ENCODE measurements at places on chromosomes 11 and 22.

DNA sequence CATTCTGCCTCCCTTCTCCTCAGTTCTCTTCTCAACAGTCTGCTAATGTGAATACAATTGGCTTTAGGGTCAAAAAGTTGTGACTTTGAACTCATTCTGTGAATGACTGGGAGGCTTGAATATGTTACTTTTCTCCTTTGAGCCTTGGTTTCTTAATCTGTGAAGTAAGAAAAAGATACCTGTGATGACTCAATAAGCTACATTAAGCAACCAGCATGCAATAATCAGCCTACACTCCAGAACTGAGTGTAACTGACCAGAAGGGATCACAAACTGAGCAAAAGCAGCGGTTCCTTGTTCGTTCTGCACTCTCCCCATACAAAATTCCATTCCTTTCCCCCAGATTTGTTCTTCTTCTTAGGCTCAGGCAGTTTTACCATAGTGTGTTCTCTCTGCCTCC, 23.4 kb downstream of the ZNF202 start:
- no peak for DNase-seq

- no peak for DNase-seq
Measured at GRCh38 chr22:37708580-37709444, 12.0 kb downstream of the TRIOBP start.

- DNase-seq: no peak
Measured at GRCh38 chr11:36105743-36106581, 162.1 kb downstream of the LDLRAD3 start.

DNA sequence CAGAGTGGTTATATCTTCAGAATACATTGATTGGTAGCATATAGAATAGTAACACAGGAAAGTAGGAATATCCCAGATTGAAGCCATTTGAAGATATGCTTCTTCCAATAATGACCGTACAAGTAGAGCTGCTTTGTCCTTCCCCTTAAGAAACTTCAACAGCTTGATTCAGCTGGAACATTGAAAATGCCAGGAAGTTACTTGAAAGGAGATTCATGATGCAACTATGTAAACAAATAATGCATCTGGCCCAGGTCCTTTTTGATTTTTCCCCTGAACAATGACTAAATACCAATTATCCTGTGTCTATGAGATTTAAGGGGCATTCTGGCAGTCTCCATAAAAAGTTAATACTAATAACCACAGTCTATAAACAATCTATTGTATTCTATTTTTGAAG, 3.0 kb downstream of the DKK3 start:
- DNase-seq: no peak

DNA sequence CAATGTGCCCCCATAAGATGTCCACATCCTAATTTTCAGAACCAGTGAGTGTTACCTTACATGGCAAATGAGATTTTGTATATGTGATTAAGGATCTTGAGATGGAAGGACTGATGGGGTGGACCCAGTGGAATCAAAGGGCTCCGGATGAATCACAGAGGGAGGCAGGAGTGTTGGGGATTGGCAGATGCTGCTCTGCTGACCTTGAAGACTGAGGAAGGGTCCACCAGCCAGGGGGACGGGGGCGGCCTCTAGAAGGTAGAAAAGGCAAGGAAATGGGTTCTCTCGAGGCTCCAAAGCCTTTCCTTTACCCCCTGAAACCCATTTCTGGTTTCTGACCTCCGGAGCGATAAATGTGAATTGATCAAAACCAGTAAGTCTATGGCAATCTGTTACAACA, 18.8 kb downstream of the TMEM218 start:
- DNase-seq: no peak

- no peak for DNase-seq
Measured at GRCh38 chr22:48423481-48423911, 1404.2 kb downstream of the BRD1 start.

GRCh38 chr22:37193629-37194191, 5.7 kb upstream of the C1QTNF6 start:
- DNase-seq: no peak

- DNase-seq: no peak
Measured at GRCh38 chr22:36036167-36036624, 7.6 kb upstream of the RBFOX2 start.

- DNase-seq: no peak
Measured at GRCh38 chr22:19064354-19065054, 57.7 kb downstream of the DGCR2 start.

DNA sequence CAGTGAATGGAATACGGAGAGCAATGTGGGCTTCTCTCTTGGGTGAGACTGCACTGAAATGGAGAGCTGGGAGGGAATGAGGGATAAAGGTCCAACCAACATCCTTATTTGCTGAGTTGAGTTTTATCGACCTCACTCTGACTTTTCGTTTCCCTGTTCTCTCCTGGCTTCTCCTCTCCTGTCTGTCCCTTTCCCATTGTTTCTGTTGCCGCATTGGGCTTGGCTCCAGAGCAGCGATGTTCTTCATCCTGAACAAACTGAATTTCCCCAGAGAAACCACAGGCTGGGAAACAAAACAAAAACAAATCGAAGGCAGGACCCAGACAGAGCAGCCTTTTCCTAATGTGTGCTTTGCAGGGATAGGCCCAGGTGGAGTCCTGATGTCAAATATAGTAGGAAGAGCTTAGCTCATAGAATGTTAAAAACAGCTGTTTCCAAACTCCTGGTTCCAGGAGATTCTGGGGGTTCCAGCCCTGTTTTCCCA, 30.0 kb downstream of the MOV10L1 start:
- no peak for DNase-seq

DNA sequence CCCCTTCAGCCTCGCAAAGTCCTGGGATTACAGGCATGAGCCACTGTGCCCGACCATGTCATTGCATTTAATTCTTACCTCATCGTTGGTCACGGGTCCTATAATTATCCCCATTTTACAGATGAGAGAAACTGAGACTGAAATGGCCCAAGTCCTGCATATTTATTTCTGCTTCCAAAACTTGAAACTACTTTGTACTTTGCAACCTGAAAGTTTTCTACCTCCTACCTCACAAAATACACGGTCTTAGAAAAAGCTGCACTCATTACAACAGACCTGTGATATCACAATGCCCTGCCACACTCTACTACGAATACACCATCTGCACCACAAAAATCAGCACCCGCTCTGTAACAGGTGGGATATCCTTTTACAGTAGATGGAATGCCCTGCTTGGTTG, 189.1 kb downstream of the ADAMTS15 start:
- no peak for DNase-seq

- no peak for DNase-seq
Measured at GRCh38 chr22:28002181-28002700, 83.2 kb upstream of the PITPNB start.

- no peak for DNase-seq
Measured at GRCh38 chr11:119254239-119254638, 48.1 kb downstream of the CBL start.

GRCh38 chr22:46593211-46593681, 26.9 kb upstream of the GRAMD4 start:
- DNase-seq: no peak

DNA sequence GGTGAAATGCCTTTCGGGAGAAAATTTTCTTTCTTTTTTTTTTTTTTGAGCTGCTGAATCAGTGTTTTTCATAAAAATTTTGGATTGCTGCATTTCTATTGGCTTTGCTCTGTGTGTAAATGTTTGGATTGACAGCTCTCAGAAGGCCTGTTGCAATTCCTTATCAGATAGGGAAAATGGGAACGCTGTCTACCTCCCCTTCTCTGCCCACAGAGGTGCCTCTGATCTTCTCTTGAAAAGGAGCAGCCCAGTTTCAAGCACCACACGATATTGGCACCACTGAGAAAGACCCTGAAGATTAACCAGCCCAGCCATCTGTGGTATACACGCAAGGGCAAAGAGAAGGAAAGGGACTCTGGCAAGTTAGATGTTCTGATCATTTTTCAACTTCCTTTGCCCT, 1272.2 kb downstream of the LRRC4C start:
- no peak for DNase-seq

GRCh38 chr11:106625566-106625965, 392.7 kb downstream of the GUCY1A2 start:
- DNase-seq: no peak

GRCh38 chr11:76234416-76235232, 28.3 kb upstream of the WNT11 start:
- DNase-seq: peak; percentile 29

DNA sequence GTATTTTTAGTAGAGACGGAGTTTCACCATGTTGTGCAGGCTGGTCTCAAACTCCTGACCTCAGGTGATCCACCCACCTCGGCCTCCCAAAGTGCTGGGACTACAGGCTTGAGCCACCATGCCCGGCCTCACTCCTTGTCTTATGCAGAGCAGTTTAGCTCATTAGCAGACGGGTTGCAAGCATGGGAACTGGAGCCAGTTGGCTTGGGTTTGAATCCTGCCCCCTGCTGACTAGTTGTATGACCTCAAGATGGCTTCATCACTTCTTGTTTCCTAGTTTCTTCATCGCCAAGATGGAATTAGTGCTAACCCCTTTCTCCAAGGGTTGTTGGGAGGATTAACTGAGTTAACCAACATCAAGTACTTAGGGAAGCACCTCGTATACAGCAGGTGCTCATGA, 23.4 kb upstream of the RASD2 start:
- no peak for DNase-seq

- DNase-seq: no peak
Measured at GRCh38 chr11:95095858-95096587, 6.4 kb downstream of the ENDOD1 start.

GRCh38 chr22:46369716-46370583, 34.4 kb downstream of the TRMU start:
- DNase-seq: no peak

GRCh38 chr11:38648604-38649003, 2050.6 kb upstream of the RAG2 start:
- no peak for DNase-seq

DNA sequence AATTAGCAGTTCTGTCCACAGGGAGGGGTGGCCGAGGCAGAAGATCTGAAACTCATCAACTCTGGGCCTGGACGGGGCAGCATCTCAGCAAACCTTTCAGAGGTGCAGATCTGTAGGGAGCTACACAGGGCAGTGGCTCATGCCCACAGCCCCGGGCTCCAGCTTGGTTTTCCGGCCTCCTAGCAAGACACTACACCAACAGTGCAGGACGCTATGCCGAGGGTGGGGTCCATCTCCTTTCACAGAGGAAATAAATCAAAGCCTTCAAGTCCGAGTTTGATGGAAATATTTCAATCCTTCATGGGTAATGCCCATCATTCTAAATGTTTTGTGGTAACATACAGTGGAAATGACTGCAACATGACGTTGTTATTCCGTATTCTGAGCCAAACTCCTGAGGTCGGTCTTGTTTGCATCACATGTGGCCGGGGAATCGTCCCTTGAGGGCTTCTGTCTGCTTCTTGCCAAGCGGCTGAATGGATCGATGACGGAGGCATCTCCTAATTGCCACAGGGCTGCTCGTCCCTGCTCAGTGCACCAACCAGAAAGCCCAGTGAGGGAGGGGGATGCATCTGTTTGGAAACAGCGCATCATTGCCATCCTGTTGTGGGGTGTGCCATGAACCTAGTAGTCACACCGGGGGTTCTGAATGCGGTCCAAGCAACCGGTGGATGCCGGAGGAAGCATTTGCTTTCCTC, 30.0 kb downstream of the LINC01488 start:
- no peak for DNase-seq

GRCh38 chr11:57815476-57815875, 53.9 kb downstream of the CTNND1 start:
- DNase-seq: no peak

GRCh38 chr22:46993633-46994032, 231.2 kb downstream of the TBC1D22A start:
- no peak for DNase-seq

- DNase-seq: no peak
Measured at GRCh38 chr11:324156-324555, 3.5 kb upstream of the IFITM3 start.

DNA sequence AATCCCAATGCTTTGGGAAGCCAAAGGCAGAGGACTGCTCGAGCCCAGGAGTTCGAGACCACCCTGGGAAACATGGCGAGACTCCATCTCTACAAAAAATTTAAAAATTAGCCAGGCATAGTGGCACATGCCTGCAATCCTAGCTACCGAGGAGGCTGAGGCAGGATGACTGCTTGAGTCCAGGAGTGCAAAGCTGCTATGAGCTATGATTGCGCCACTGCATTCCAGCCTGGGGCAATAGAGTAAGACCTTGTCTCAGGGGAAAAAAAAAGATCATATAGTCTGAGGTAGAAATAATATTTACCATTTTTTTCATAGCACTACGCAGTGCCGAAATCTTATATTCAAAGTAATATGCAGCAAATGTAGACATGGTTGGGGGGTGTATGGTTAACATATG, 47.8 kb downstream of the MRTFA start:
- DNase-seq: no peak

DNA sequence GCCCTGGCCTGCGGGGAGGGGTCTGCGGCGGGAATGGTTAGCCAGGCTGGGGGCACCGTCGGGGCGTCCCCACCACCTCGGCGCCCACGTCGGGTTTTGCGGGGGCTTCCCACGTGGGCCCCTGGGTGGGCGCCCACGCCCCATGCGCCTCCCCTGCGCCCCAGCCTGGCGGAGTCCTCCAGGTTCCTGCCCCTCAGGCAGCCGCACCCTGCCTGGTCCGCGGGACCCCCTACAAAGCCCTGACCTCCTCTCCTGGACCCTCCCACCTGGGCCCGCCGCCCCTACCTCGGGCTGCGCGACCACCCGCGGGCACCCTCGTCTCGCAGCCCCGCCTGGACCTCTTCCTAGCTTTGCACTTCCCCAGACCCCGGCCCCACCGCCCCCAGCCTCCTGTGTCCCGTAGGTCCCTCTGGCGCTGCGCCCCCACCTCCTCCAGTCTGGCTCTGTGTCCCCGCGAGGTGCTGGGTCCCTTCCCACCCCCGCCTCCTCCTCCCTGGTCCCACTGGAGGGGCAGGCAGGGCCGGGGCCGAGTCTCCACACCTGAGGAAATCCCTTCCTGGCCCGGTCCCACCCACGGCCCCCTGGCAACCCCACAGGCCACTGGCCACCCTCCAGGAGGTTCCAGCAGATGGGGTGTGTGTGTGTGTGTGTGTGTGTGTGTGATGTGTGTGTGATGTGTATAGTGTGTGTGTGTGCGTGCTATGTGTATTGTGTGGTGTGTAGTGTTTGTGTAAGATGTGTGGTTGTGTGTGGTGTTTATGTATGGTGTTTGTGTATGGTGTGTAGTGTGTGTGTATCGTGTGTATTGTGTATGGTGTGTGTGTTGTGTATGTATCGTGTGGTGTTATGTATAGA, 11.8 kb downstream of the PIM3 start:
- no peak for DNase-seq

- no peak for DNase-seq
Measured at GRCh38 chr11:32779136-32779535, 15.3 kb downstream of the CCDC73 start.

DNA sequence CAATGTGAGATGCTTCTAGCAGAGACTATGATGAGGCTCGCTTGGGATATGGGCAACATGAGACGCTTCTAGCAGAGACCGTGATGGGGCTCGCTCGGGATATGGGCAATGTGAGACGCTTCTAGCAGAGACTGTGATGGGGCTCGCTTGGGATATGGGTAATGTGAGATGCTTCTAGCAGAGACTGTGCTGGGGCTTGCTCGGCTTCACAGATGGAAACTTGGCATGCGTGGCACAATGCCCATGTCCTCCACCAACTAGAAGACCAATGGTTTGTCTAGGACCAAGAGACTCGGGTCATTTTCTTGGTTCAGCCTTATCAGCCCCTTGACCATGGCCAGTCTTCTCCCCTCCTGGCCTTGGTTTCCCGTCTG, 7.1 kb downstream of the MYEOV start:
- no peak for DNase-seq

- peak; percentile 97 for DNase-seq
Measured at GRCh38 chr22:46069521-46070214, 80.7 kb upstream of the PPARA start.
